Eye (tissue), 1 donor: ENCODE measurements at places on chromosomes 12 and 14.

GRCh38 chr14:35403114-35403602 lies 1.4 kb downstream of the NFKBIA start:
- no peak for DNase-seq

- DNase-seq, result no peak
Observed at GRCh38 chr12:104751120-104751519, 207.0 kb downstream of the SLC41A2 start.

- no peak for DNase-seq
Observed at GRCh38 chr14:90693413-90693812, 122.8 kb downstream of the TTC7B start.

DNA sequence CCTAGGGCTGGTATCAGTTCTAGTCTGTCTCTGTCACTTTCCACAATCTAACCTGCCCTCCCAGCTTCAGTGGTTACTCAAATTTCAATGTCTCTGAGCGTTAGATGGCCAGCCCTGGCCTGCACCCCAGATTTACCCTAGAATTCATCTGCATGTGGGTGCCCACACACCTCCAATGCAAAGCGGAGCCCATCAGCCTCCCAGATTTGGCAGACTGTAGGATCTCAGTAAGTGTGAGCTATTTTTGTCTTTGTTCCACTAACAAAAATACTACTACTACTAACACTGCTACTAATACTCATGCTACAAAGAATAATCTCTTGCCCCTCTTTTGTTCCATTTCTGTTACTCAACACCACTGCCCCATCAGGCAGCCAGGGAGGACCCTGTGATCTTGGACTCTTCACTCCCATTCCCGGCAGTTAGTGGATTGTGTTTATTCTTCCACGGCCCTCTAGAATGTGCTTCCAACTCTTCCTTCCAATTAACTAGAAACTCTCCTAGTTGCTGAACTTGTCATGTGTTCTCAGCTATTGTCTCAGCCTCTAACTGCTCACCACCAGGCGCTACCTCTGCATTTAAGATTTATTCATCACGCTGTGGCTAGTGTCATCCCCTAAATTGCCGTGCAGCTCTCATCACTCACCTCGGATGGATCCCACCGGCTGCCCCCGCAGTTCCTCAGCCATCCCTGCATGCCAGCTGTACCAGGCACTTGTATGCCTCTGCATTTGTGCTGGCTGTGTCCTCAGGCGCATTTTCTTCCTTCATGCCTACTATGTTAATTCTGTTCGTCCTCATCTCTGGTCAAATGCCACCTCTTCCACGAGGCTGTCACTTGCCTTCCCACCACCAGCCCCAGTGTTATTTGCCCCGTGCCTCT lies 150.6 kb upstream of the HIF1A start:
- DNase-seq, result no peak

DNA sequence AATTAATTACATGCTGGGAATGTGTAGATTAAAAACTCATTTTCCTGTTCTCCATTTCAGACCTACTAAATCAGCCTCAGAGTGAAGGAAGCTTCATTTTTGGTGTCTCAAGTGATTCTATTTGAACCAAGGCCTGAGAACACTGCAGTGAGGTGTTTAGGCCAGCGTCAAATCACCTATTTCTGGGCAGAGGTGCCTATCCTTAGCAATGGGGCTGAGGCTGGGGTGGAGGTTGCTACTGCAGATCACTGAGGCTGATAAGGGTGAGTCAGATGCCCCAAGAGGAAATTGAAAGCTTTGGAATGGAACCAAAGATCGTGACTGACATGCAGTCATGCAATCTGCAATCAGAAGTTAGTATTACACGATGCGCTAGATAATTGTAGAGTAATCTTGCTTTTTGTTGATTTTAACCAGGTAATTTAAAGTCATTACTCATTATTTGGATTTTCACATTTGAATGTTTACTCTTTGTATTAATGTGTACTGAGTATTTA lies 4.4 kb downstream of the TXNRD1 start:
- DNase-seq, result no peak

- DNase-seq, result no peak
Observed at GRCh38 chr12:19058235-19059021, 71.1 kb upstream of the PLEKHA5 start.

- no peak for DNase-seq
Observed at GRCh38 chr12:63294327-63294632, 143.3 kb upstream of the AVPR1A start.

- no peak for DNase-seq
Observed at GRCh38 chr12:9687228-9687627, 17.7 kb downstream of the CLEC2D start.

- DNase-seq, result no peak
Observed at GRCh38 chr14:105151084-105151837, 17.3 kb downstream of the JAG2 start.

GRCh38 chr12:45290216-45290605 lies 74.3 kb downstream of the ANO6 start:
- no peak for DNase-seq

DNA sequence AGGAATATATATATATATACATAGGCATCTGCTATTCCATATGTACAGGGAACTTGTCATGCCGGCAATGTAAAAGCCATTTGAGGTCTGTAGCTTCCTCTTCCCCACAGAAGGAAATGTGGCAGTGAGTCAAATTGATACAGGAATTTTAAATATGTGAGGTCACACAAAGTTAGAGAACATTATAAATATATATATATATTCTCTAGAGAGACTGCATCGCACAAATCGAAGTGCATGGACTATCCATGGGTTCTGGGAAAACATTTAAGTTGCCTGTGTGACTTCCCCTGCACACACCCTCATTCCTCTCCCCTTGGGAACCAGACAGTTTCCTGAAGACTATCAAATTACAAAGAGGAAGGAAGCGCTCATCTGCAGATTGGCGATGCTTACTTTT lies 100.9 kb upstream of the CCDC91 start:
- peak; percentile 32 for DNase-seq

DNA sequence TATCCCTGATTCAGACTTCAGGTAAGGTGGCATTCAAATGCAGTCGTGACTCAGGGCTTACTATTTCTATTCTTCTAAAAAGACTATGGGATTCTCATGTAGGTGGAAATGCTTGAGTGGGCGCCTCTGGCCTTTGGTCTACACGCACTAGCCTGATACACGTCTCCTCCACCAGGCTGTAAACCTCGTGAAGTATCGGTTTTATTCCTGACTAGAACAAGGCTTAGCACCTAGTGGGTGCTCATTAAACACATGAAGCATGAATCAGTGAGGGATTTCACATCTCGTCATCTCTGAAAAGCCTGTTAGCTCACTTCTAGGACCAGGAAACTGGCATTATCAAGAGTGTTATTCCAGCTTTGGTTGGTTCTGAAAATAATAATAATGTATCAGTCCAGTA lies 17.7 kb upstream of the HNF1A start:
- no peak for DNase-seq

- no peak for DNase-seq
Observed at GRCh38 chr12:113058553-113058952, 2.0 kb downstream of the DTX1 start.

DNA sequence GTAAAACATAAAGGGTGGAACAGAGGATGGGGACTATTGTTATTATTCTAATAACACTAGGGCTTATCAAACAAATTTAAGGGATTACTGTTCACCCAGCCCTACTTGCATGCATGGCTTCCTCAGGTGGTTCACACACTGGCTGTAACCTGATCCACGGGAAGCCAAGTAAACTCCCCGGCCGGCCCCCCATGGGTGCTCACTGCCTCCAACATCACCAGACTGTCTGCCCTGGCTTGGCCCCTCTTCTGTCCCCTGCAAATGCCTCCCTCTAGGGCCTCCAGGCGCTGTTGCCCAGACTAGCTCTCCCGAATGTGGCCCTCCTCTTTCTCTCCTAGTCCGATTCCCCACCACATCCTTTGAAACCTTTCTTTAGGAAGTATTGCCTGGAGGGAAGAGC lies 18.6 kb downstream of the FAIM2 start:
- DNase-seq, result no peak

DNA sequence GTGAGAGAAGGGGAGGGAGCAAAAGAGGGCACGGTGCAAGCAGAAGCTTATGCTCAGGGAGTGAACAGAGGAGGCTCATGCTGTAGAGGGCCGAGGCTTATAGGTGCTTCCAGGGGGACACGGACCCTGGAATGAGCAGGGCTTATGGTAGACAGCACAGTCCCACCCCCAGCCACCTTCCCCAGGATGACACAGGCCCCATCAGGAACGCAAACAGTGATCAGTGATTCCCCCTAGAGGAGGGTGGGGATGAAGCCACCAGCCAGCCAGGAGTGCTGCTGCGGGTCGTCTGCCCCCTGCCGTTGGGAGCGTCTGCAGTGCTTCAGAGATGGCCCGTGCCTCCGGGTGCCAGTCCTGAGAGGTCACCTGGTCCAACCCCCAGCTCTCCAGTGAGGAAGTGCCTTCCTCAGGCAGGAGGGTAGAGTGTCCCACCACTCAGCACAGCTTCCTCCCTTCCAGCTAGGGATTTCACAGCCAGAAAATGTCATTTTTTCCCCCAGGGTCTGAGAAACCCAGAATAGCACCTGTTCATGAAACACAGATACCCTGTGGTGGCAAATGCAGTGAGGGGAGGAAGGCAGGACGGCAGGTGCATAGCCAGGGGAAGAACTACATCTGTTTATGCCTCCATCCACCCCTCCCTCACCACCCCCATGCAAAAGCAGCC lies 60.7 kb downstream of the SLC6A12 start:
- peak; percentile 83 for DNase-seq

GRCh38 chr12:127245437-127245836 lies 1021.5 kb upstream of the TMEM132C start:
- no peak for DNase-seq

- no peak for DNase-seq
Observed at GRCh38 chr14:55088356-55088755, 36.9 kb downstream of the MAPK1IP1L start.

GRCh38 chr12:68587448-68587873 lies 23.2 kb upstream of the RAP1B start:
- no peak for DNase-seq

GRCh38 chr12:32334371-32334777 lies 65.0 kb upstream of the FGD4 start:
- DNase-seq, result no peak

DNA sequence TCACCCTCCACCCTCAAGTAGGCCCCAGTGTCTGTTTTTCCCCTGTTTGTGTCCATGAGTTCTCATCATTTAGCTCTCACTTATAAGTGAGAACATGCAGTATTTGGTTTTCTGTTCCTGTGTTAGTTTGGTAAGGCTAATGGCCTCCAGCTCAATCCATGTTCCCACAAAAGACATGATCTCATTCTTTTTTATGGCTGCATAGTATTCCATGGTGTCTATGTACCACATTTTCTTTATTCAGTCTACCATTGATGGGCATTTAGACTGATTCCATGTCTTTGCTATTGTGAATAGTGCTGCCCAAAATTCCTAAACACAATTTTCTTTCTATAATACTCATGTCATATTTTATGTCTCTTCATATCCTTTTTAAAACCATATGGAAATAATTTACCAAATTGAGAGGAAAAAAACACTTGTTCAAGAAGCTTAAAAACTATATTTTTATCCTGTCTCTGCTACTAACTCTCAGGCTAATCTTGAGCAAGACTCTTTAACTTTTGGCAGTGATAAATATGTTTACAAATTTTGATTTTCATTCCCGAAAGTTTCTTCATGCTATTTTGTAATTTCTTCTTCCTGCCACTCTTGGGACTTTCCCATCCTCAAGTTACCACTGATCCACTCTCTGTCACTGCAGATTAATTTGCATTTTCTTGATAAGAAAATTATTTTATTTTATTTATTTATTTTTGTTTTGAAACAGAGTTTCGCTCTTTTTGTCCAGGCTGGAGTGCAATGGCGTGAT lies 28.0 kb upstream of the OSBPL8 start:
- no peak for DNase-seq

DNA sequence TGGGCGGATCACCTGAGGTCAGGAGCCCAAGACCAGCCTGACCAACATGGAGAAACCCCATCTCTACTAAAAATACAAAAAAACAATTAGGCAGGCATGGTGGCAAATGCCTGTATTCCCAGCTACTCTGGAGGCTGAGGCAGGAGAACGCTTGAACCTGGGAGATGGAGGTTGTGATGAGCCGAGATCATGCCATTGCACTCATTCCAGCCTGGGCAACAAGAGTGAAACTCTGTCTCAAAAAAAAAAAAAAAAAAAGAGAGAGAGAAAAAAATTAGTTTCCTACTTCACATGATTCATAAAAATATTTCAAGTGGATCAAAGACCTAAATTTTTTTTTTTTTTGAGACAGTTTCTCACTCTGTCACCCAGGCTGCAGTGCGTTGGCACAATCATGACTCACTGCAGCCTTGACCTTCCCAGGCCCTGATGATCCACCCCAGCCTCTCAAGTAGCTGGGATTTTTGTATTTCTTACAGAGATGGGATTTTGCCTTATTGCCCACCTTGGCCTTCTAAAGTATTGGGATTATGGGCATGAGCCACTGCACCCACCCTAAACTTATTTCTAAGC lies 24.9 kb downstream of the FCF1 start:
- no peak for DNase-seq

- peak; percentile 81 for DNase-seq
Observed at GRCh38 chr14:99272899-99273765, 1.1 kb upstream of the BCL11B start.

DNA sequence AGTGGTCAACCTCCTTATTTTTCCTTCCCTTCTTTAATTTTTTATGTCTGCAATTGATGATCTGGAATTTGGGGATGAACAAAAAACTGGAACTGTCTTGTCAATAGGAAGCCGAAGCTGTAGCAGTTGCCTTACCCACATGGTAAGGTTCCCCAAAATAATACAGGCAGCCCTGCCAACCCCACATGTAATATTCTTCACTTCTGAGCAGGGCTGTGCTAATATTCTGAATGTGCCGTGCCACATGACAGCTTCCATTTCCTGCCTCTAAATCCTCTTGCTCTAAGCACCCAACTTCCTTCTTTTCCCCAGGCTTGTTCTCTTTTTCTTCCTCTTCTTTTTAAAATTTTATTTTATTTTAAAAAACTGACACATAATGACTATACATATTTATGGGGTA lies 39.6 kb downstream of the GPATCH2L start:
- no peak for DNase-seq

- DNase-seq, result no peak
Observed at GRCh38 chr12:6294156-6295093, 16.1 kb upstream of the PLEKHG6 start.

DNA sequence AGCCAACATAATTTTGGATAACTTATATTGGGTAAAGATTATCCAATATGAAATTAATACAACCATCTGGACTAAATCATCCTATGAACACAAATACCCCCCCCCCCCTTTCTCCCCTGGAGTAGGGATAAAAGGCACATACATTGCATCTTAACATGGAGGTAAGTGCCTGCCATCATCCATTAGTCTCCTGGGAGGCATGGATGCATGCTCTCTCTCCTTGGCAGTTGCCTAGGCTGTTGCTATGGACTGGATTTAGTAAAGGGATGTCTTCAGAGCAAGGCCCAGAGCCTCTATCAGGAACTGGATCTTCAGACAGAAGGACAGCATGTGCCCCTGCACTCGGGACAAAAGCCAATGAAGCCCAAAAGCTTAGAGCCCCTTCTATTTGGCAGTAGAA lies 40.6 kb downstream of the SMOC1 start:
- peak; percentile 66 for DNase-seq
